ENCODE measurements at places on chromosomes 2 and 18. TPM values are rescaled to one million over a fixed set of nuclear protein-coding genes. Genes with fewer than 3 reads are reported as not detected.
A peak's percentile ranks its signal among the peaks of the same experiment; 100 is the strongest.

The RESP18 gene
- not detected for total RNA-seq

The COLEC12 gene
- total RNA-seq, result 6.5 TPM

The MOGAT1 gene
- total RNA-seq, result not detected

The CRYGC gene
- not detected for total RNA-seq

The RPRM gene
- not detected for total RNA-seq

The ST6GAL2 gene
- total RNA-seq, result 0.66 TPM

The CDH19 gene
- total RNA-seq, result 23.8 TPM

The UGT1A10 gene
- total RNA-seq, result not detected

The C2orf69 gene
- 9.3 TPM for total RNA-seq

GRCh38 chr18:45761512-45762114, 37.6 kb downstream of the SLC14A1 start:
- DNase-seq, result no peak

DNA sequence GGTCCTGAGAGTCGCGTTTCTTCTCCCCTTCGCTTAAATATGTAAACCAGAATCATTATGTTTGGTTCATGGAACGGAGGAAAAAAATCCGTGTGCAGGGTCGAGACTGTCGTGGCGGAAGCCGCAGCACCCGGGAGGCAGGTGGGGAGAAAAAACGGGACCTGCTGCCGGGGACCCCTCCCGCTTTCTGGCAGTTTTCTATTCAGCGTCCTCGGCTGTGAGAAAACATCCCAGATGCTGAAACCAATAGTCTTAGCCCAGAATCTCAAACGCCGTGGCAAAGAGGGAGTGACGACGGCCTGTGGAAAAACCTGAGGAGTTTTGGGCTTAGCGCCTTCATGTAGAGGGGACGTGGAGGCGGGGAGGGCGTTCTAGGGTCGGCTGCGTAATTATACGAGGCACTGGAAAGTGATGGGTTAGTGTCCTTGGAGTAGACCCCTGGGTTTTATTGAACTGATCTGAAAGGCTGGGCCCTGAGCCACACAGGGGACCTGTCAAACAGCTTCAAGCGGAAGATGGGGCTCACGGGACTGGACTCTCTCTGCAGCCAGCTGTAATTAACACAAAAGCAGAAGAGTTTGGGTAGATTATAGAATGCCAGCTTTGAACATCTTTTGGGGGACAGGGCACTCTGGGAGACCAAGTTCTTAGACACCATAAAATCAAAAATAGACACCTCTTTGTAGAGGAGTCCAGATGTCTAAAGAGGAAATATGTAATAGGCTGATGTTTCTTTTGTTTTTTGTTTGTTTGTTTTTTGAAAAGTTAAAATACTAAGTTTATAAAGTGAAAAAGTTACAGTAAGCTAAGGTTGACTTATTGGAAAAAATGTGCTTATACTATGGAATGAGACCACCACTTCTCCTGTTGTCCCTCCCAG, 834 bp upstream of the BUB1 start:
- peak; percentile 64 for DNase-seq

GRCh38 chr2:215394102-215394805, 41.6 kb downstream of the FN1 start:
- DNase-seq, result no peak

- DNase-seq, result peak; percentile 68
Measured at GRCh38 chr2:66495788-66496640, 61.1 kb downstream of the MEIS1 start.

DNA sequence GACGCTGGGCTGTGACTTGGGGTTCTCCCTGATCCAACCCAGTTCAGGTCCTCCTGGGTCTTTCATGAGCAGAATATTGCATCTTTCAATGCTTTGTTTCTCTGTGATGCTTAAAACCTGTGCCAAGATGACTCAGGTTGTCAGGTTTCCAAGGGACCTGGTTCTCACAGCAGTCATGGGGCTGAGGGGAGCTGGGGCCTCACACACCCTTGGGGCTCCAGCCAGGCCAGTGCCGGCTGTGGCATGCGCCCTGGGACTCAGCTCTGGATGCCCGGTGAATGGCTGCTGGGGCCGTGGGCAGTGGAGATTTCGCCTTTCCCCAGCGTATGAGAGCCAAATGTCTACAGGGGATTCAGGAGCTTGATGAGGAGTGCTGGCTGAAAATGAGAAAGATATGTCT, 29.6 kb downstream of the EDAR start:
- DNase-seq, result no peak

DNA sequence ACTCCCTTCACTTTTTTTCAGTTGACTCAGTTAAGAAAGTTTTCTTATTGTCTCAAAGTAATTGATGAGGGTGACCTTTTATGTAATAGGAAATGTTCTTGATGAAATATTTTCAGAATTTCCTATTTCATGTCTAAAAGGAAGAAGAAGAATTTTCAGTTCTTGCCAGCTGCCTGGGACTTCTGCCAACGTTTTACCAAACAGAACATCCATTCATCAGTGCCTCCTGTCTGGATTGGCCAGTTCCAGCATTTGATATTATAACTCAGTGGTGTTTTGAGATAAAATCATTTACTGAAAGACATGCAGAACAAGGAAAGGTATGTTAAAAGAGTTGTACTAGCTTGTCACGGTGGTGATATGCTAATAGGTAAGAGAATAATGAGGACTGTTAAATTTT, 104.7 kb upstream of the MYO3B start:
- DNase-seq, result no peak

DNA sequence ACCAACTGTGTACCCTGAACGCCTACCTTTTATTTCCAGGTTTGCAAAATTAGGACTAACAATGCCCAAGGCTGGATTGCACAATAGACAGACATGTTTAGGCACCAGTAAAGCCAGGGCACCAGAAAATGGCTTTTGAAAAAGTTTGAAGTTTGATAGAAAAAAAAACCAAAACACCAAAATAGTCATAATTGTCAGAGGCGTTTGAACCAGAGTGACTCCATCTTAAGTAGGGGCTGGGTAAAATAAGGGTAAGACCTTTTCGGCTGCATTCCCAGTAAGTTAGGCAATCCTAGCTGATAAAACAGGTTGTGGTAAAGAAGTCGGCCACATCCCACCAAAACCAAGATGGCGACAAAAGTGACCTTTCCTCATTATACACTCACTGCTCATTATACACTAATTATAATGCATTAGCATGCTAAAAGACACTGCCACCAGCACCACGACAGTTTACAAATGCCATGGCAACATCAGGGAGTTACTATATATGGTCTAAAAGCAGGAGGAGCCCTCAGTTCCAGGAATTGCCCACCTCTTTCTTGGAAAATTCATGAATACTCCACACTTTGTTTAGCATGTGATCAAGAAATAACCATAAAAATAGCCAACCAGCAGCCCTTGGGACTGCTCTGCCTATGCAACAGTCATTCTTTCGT, 105.1 kb upstream of the MSH2 start:
- no peak for DNase-seq

DNA sequence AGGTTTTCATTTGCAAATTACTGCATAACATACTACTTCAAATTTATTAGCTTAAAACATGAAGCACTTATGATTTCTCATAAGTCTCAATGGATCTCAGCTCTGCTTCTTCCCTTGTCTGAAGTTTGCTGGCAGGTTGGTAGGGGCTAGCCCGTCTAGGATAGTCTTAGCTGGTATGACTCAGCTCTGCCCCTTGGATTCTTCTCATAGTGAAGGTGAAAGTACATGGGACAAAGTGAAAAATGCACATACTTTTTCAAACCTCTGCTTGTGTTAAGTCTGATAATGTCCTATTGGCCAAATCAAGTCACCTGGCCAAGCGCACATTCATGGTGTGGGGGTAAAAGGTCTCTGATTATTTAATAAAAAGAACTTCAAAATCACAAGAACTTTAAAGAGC, 184.8 kb upstream of the VWC2L start:
- no peak for DNase-seq

DNA sequence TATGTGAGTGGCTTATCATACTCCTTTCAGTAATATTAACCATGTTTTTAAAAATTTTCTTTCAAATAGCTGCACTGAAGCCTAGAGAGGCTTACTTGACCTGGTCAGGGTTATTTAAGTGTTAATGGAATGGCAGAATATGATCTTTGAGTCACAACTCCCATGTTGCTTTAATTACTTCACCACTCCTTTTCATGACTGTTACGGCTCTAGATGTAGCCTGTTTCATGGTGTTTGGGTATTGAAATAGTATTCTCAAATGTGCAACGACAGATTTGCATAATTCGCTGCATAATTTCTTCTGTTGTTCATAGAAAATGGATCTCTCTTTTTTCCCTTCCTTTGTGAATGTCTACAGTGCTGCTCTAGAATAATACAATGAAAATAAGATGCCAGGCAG, 51.6 kb upstream of the PLA2R1 start:
- no peak for DNase-seq

DNA sequence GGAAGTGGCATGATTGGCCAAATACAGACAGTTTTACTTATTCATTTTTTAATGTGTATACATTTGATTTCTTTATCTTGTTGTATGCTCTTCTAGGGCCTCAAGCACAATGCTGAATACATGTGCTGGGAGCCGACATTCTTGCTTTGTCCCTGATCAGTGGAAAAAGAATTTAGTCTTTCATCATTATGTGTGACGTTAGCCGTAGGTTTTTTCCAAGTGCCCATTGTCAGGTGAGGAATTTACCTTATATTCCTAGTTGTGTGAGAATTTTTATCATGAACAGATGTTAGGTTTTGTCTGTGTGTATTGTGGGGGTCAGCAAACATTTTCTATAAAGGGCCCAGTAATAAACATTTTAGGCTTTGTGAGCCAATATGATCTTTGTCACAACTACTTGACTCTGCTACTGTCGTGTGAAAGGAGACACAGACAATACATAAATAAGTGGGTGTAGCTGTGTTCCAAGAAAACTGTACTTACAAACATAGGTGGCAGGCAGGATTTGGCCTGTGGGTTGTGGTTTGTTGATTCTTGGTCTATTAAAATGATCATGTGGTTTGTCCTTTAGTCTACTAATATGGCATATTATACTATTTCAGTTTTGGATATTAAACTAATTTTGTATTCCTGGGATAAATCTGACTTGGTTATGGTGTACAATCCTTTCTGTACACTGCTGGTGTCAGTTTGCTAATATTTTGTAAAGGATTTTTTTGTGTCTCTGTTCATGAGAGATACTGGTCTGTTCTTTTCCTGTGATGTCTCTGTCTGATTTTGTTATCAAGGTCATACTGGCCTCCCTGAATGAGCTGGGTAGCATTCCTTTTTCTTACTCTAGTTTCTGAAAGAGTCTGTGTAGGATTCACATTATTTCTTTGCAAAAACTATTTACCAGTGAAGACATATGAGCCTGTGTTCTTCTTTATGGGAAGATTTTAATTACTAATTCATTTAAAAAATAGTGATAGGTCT, 132.2 kb upstream of the SMAD7 start:
- DNase-seq, result no peak

DNA sequence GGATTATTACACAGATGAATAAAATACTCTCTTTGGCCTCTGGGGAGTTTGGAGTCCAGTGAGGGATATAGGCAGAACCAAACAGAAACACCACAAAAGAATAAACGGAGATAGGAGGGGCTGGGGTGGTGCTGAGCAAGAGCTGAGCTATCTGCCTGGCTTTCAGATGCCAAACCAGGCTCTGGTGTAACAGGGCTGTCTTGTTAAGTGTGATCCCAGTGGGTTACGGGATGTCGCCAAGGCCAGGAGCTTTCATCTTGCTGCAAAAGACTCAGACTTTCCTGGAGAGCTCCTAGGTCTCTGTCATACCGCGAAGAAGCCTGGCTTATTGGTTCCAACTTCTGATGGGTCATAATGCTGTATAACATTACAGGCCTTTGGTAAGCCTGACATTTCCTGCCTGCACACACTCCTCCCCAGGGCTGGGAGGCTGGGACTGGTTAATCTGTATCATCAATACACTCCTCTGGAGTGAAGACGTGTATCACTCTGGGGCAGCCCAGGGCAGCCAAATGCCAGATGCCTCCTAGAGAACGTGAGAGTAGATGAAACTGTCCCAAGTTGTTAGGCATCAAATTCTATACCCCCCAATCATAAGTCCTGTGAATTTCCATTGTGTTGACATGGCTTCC, 60.5 kb downstream of the STPG4 start:
- DNase-seq, result no peak

DNA sequence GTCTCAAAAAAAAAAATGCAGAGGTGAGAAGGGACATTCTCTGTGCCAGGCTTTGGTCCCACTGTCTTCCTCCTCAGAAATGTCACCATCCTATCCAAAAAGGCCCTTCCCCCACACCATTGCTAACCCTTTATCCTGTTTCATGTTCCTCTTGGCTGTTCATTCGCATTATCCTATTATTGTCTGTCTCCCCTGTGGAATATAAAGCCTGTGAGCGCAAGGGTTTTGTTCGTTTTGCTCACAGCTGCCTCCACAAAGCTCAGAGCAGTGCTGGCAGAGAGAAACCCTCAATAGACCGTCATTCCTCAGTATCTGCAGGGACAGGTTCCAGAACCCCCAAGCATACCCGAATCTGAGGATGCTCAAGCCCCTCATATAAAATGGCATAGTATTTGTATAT, 91.8 kb downstream of the LOXHD1 start:
- DNase-seq, result no peak

- DNase-seq, result no peak
Measured at GRCh38 chr2:100752628-100753333, 67.2 kb upstream of the NPAS2 start.

DNA sequence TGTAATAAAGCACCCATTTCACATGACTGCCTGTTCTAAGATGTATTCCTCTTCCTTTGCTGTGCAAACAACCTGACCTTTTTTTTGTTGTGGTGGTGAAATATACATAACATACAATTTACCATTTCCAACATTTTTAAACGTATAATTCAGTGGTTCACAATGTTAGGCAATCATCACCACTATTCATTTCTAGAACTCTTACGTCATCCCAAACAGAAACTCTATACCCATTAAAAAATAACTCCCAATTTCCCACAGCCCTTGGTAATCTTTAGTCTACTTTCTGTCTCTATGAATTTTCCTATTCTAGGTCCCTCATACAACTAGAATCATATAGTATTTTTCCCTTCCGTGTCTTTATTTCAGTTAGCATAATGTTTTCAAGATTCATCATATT, 36.7 kb downstream of the RND3 start:
- no peak for DNase-seq

DNA sequence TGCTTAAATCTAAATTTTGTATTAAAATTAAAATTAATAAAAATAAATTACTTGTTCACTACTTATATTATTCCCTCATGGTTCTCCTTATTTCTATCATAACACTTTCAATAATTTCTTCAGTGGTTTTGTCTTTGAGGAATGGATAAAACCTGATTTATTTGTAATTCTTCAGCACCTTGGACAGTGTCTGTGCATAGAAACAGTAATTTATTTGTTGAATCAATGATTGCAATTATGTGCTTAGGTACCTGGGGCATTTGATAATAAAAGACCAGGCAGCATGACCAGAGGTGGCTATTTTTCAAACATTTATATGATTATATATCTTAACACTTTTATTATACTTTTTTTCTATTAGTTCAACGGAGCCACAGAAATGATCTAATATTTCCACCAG, 1062.7 kb downstream of the DSC3 start:
- no peak for DNase-seq

DNA sequence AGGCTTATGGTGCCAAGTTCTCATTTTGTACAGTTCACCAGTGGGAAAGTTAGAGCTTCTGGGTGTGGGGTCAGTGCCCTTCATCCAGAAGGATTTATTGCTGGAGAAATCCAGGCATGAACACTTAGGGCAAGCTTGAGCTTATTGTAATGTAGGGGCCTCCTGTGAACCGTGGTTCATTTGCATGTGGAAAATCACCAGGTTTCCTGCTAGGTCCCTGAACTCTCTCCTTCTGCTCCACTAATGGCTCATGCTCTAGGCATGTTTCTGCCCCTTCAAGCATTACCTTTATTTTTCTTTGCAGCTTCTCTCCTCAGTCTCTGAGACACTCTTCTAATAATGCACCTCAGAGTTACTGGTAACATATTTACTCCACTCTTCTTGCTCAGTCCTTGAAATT, 79.3 kb upstream of the FAM98A start:
- no peak for DNase-seq

- DNase-seq, result no peak
Measured at GRCh38 chr18:70074116-70074515, 126.4 kb upstream of the CD226 start.
